ENCODE measurements at places on chromosomes 12 and 14.

GRCh38 chr12:3931206-3931605, 58.0 kb upstream of the PARP11 start:
- DNase-seq: no peak

GRCh38 chr14:105047283-105048016, 17.8 kb downstream of the GPR132 start:
- DNase-seq: no peak

DNA sequence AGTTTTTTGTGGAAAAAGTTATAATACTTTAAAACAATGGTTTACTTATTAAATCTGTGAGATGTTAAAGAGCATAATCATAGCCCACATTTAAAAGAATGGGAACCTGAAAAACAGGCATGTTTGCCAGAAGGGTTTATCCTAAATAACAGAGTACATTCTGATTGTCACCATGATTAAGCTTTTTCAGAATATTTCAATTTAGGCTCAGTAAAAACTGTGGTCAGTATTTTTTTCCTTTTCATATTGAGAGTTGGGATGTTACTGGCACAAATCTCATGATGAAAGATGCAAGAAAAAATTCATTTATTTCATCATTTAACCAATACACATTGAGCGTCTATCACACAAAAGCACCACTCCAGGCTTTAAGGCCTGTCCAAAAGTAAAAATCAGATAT, 18.6 kb downstream of the EPS8 start:
- no peak for DNase-seq

GRCh38 chr12:9032202-9032964, 43.0 kb downstream of the KLRG1 start:
- DNase-seq: no peak
